ENCODE measurements at places on chromosomes 1 and 21. TPM values are rescaled to one million over a fixed set of nuclear protein-coding genes. Genes with fewer than 3 reads are reported as not detected.

SMYD2 gene
- 17.6 TPM for total RNA-seq

TRIM67 gene
- total RNA-seq = not detected

CYP4A22 gene
- not detected for total RNA-seq

TTC22 gene
- not detected for total RNA-seq

BRDT gene
- total RNA-seq = not detected

RGS13 gene
- 0.13 TPM for total RNA-seq

PLEKHN1 gene
- total RNA-seq = not detected

FAM163A gene
- total RNA-seq = 0.26 TPM

KLF17 gene
- not detected for total RNA-seq

WNT2B gene
- 0.39 TPM for total RNA-seq

SPTA1 gene
- not detected for total RNA-seq

TMPRSS2 gene
- not detected for total RNA-seq

BEST4 gene
- total RNA-seq = not detected

CFAP57 gene
- total RNA-seq = not detected

C1QB gene
- total RNA-seq = not detected

OR2AK2 gene
- total RNA-seq = not detected

SPRR1B gene
- total RNA-seq = not detected

OR2T29 gene
- total RNA-seq = not detected

SON gene
- total RNA-seq = 166 TPM

RPF1 gene
- total RNA-seq = 36.5 TPM

MAPKAPK2 gene
- 50.9 TPM for total RNA-seq

PAPPA2 gene
- total RNA-seq = 1.3 TPM

CNKSR1 gene
- total RNA-seq = not detected

TMEM200B gene
- 21.1 TPM for total RNA-seq

CACNA1S gene
- total RNA-seq = not detected

KCNN3 gene
- total RNA-seq = 0.13 TPM

TSPEAR gene
- not detected for total RNA-seq

ATP6V1G3 gene
- not detected for total RNA-seq

SLC9C2 gene
- total RNA-seq = not detected

E2F2 gene
- total RNA-seq = 2.3 TPM

B3GALT5 gene
- total RNA-seq = 0.08 TPM

ARTN gene
- total RNA-seq = under 0.01 TPM

DMRTB1 gene
- total RNA-seq = not detected

OR10J1 gene
- total RNA-seq = not detected

KCNK2 gene
- 1.7 TPM for total RNA-seq

STYXL2 gene
- total RNA-seq = 0.72 TPM

MYBPH gene
- total RNA-seq = 8.5 TPM

SIPA1L2 gene
- total RNA-seq = 4.9 TPM

TENT5C gene
- 0.08 TPM for total RNA-seq

MAP3K7CL gene
- 9.3 TPM for total RNA-seq

A3GALT2 gene
- total RNA-seq = 1.0 TPM

TEKT2 gene
- not detected for total RNA-seq

SOX13 gene
- total RNA-seq = 6.1 TPM

AIM2 gene
- 0.13 TPM for total RNA-seq

ISG20L2 gene
- 18.0 TPM for total RNA-seq
